ENCODE measurements at places on chromosomes 5 and 9.

- DNase-seq = no peak
Observed at GRCh38 chr5:156423597-156423996, 96.6 kb downstream of the SGCD start.

DNA sequence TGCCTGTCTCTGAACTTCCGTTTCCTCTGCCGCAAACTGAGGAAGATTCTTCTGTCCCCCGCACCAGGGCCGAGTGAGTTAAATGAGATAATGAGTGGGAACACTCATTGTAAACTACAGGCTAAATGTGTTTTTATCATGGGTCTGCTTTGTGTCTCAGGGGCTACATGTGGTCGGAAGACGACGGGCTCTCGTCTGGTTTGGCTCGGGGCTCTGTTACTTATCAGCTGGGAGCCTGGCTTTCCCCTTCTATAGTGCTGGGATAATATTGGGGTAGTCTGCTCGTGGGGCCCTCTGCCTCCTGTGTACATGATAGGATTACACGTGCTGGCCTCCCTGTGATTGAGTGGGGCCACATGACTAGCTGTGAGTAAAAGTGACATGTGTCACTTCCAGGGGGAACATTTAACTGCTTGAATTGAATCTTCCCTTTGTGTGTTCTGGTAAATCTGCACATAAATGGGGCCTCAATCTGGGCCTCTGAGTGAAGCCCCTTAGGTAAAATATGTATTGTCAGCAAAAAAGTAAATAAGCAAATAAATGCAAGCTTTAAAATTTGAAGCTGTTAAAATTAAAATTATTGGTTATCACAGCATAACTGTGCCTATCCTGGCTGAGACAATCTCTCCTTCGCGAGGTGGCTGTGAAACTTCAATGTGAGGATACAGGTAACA, 86.9 kb upstream of the SH3PXD2B start:
- DNase-seq = no peak

DNA sequence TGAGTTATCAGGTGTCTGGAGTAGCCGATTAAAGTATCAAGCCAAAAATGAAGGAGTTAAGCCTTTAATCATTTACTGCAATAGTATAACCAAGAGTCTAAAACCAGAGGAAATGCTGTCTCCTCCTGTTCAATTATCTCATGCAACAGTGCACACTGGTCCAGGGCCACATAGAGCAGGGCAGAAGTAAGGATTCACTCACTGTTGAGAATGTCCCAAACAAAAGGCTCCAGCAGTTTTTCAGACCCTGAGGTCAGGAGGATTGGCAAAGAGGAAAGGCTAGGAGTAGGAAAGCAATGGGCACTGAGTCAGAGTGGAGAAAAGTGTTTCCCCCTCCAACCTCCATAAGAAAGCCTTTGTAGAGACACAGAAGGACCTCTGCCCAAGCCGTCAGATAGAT, 168.2 kb downstream of the RNF180 start:
- DNase-seq = no peak

GRCh38 chr5:6424700-6425099, 24.0 kb upstream of the UBE2QL1 start:
- no peak for DNase-seq

GRCh38 chr9:94160594-94161501, 76.6 kb downstream of the PTPDC1 start:
- no peak for DNase-seq

DNA sequence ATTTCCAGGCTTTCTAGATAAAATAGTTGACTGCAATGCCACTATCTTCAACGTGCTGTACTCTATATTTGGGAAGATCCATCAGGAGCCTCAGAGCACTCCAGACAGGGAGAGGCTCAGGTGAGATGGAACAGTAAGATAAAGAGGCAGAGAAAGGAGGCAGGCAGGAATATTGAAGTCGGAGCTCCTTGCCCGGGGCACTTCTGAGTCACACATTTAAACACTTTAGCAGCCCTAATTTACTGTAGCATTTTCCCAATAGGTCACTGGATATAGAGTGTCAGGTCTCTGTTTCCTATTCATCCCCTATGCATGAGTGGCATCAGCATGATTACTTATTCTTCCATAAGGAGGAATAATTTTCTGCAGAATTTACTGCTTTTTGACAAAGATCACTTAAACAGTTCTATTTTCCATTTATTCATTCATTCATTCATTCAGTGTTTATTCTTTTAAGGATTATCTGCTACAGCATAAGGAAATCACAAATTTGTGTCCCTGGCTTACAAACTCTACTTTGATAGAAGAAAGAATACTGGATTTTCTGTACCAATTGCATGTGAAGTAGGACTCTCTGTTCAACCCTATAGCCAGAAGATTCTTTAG, 170.7 kb downstream of the MAPKAP1 start:
- DNase-seq = no peak

- DNase-seq = no peak
Observed at GRCh38 chr5:67063791-67064190, 132.8 kb downstream of the CD180 start.

DNA sequence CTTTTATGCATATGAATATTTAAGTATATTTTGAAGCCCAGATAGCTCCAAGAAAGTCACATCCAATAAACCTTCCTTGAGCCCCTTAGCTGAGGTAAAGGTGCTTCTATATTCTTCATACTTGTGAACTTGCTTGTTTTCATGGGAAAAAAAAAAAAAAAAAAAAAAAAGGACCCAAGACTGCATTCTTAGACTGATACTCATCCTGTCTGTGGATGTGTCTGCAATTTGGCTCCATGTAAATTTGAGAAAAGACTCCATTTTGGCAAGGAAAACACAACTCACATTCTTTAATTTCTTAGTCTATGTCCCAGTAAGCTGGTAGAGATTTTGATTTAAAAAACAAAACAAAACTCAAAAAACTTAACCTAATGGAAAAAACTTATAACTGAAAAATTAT, 238.3 kb downstream of the FBXL17 start:
- no peak for DNase-seq

DNA sequence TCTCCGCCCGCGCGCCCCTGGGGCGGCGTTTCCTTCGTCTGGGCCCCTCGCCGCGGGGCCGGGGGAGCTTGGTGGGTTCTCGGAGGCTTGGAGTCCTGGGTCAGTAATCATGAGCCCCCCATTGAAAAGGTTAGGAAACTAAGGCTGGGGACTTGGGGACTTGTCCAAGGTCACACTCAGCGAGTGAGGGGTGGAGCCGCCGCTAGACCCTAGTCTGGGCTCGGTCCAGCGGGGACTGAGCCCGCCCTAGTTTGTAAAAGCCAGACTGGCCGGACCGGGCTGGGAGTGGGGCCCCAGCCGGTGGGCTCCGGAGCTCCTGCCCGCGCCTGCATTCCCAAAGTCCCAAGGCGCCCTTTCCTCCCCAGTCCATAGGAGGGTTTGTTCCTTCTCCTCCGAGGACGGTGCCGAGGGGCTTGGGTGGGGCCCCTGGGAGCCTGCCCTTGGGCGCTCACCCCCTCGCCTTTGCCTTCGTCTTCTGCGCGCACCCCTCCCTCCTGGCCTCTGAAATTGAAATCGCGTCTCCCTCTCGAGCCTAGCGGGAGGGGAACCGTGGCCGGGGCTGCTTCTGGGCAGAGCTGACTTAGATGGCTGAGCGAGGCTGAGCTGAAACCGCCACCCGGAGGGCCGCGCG, 995 bp downstream of the OLFM1 start:
- no peak for DNase-seq

- no peak for DNase-seq
Observed at GRCh38 chr5:134245692-134246091, 19.8 kb upstream of the PPP2CA start.

- DNase-seq = no peak
Observed at GRCh38 chr9:106110483-106110882, 416.1 kb downstream of the TMEM38B start.

GRCh38 chr5:143659599-143660238, 152.2 kb upstream of the HMHB1 start:
- DNase-seq = no peak

GRCh38 chr5:143228597-143229293, 174.7 kb downstream of the NR3C1 start:
- no peak for DNase-seq

GRCh38 chr9:111832449-111832848, 37.7 kb upstream of the SHOC1 start:
- no peak for DNase-seq

DNA sequence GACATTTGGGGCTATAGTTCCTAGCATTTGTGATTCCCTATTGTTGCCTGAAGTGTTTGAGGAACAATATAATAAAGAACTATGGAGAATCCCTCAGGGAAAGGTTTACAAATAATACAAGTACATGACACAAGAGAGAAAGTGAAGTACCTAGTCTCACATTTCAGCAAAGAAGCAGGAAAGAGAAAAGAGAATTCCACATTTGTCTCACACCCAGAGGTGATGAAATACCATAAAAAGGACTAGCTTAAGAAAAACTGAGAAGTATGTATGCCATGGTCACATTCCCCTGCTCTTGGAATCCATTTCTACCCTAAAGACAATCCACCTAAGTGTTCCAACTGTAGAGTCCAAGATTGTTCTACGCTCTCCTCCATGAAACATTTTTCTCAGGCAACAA, 79.0 kb upstream of the TARS1 start:
- no peak for DNase-seq

DNA sequence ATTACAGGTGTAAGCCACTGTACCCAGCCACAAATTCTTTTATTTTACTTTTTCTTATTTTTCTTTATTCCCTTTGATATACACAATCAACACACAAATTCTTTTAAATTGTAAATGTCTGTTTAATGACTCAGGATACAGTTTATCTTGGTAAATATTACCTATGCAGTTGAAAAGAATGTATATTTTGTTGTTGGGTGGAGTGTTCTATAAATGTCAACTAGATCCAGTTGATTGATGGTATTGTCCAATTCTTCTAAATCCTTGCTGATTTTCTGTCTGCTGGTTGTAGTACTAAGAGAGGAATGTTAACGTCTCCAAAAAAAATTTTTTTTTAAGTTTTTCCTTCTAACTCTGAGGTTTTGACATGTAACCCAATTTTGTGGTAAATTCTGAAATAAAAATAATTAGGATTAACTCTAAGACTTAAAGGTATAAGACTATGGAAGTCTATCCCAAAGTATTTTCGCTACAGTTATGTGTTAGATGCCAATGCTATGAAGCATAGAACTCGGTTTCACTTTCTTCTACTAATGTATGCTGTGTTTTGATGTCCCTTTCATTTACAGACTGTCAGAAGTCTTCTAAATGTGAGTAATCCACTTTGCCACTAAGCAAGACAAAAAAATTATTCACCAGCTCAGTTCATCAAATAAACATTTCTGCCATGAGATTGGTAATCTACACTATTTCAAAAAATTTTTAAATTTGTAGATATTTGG, 720.2 kb upstream of the C9orf72 start:
- no peak for DNase-seq

- DNase-seq = no peak
Observed at GRCh38 chr5:136130581-136130980, 2.1 kb upstream of the SMAD5 start.

- DNase-seq = no peak
Observed at GRCh38 chr9:97596906-97597305, 36.3 kb downstream of the TSTD2 start.

DNA sequence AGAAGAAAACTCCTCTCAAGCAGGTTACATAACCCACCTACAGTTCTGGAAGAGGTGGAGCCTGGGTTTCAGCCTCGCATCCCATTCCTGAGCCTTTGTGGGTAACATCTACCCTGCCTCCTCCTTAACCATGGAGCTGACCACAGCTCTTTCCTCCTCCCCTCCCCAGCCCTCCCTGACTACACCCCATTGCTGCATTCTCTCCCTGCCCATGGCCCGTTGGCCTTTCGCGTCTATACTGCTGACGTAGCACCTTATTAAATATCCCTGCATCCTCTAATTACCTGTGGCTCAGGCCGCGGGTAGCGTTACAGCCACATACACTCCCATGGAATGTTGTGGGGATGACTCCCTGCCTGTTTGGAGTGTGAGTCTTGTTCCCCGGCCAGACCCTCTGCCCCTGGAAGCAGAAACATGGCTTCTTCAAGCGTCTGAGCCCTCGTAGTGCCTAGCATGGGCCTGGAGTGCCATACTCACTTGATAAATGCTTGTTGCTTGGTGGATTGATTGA, 72.8 kb downstream of the WWC1 start:
- DNase-seq = no peak

DNA sequence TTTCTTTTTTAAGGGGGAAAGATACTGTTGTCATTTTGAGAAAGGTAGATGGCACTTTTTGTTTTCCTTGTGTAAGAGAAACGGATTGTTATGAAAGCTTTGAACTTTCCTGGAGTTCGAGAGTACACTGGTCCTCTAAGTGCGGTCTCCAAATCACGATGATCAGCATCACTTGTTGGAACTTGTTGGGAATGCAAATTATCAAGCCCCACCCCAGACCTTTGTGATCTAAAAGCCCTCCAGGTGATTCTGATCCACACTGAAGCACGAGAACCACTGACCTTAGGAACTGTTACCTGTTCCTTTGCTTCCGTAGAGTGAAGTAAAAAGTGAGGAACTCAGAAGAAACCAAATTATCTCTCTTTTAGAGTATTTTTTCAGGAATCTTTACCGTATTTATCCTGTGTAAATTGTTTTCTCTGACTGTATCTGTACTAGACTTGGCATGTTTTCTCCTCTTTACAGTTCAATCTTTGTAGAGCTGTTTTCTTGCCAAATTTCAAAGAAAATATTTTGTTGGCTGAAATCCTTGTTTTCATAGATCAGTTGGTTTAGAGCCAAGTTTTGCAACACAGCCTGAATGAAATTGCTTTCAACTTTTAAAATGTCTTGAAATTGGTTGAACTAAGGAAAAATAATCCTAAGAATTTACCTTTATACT, 4.0 kb downstream of the MAT2B start:
- DNase-seq = no peak

- DNase-seq = no peak
Observed at GRCh38 chr5:110817459-110817858, 78.7 kb downstream of the SLC25A46 start.

DNA sequence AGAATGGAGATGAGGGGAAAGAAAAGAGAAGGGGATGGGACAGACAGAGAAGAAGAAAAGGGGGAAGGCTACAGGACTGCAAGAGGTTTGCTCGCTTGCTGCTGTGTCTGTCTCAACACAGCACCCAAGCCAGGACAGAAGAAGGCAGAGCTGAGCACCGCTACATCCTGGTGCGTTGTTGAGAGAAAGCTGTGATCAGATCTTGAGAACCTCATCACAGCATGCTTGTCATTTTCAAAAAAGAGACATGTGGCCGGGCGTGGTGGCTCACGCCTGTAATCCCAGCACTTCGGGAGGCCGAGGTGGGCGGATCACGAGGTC, 110.9 kb downstream of the NXNL2 start:
- no peak for DNase-seq

DNA sequence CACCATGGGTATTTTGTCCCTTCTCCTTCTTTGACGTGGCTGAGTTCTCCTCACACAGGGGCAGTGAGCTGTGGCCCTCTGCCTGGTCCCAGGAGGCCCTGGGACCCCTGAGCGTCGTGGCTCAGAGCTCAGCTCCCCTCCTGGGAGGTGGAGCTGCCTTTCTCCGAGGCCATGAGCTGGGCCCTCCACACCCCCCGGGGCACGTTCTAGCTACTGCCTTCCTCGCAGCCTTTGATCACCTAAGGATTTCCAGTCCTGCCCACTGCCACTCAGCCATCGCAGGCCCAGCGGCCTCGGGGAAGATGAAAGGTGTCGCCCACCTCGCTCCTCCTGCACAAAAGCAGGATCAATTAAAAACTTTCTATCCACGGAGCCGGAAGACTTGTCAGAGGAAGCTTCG, 94.8 kb upstream of the RAPGEF1 start:
- DNase-seq = no peak

GRCh38 chr5:105956456-105957196, 1714.1 kb downstream of the EFNA5 start:
- DNase-seq = no peak

GRCh38 chr5:78927657-78928282, 57.3 kb downstream of the ARSB start:
- DNase-seq = no peak

GRCh38 chr9:91642771-91643170, 219.1 kb upstream of the NFIL3 start:
- no peak for DNase-seq
